Stimulated activated naive CD4-positive, alpha-beta T cell treated with Interleukin-2 at 50 U/mL for 16 hours (primary cell): ENCODE measurements at places on chromosomes 5 and 9.

- DNase-seq, result no peak
Observed at GRCh38 chr5:39816156-39816845, 391.5 kb upstream of the DAB2 start.

DNA sequence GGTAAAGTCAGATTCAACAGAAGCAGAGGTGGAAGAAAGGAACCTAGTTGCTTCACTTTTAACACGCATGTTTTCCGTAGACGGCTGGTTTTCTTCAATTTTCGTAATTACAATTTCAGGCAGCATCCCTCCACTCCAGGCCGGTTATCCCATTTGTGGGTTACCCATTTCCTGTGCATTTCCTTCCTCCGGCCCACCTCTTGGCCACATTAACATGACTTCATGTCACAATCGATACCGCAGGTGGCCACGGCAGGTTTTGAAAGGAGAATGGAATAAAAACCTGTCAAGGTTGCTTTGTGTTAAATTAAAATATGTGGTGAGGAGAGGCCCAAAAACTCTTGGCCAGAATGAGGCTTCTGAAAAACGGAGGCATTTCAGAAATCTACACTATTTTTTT lies 130.2 kb downstream of the PCSK5 start:
- DNase-seq, result no peak

GRCh38 chr9:114004221-114004716 lies 73.8 kb downstream of the AMBP start:
- DNase-seq, result no peak

GRCh38 chr9:79652598-79652997 lies 80.8 kb downstream of the TLE4 start:
- DNase-seq, result no peak

- DNase-seq, result no peak
Observed at GRCh38 chr5:151254556-151254955, 1.6 kb downstream of the GM2A start.

- DNase-seq, result no peak
Observed at GRCh38 chr9:33157960-33158842, 8.9 kb downstream of the B4GALT1 start.

- DNase-seq, result no peak
Observed at GRCh38 chr9:129326061-129327005, 148.3 kb upstream of the IER5L start.

DNA sequence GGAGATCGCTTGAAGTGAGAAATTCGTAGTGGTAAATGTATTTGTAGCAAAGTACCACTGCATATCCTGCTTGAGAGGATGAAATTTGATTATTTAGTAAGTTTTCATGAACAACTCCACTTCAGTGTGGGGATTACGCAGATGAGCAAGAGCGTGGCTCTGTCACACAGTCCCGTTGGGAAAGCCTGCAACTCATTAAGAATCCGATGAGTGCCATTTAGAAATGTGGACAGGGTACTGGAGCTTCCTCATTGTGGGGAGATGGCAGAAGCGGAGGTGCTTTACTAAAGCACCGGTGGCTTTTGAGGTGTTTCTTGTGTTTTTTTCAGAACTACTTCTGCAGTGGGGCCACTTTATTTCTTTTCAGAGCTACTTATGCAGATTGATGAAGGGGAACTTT lies 1.4 kb downstream of the TJP2 start:
- no peak for DNase-seq

DNA sequence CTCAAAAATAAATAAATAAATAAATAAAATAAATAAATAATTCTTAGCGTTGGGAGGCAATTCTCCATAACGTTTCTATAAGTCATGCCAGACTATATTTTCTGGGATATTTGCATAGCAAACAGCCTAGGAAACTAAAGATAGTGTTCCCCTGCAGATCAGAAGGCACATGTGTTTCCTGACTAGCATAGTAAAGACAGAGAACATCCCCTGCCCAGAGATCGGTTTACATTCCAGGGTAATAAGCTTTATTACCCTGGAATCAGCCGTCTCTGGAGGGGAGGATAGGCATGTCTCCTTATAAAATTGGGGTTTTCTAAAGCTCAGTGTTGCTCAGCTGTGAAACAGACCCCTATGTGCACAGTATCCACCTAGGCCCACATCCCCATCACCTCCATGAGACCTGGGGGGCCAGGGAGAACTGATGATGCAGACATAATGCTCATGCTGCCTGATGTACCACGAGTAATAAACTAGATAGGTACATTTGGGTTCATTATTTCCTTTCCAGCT lies 36.9 kb upstream of the IFNK start:
- DNase-seq, result no peak

- DNase-seq, result no peak
Observed at GRCh38 chr5:73739650-73740049, 113.7 kb downstream of the ARHGEF28 start.
